Stimulated activated CD4-positive, alpha-beta T cell treated with anti-CD3 and anti-CD28 coated beads, TNF-alpha, amount 100 ng/mL, for 1 hour (primary cell): ENCODE measurements at places on chromosomes 12 and 14.

DNA sequence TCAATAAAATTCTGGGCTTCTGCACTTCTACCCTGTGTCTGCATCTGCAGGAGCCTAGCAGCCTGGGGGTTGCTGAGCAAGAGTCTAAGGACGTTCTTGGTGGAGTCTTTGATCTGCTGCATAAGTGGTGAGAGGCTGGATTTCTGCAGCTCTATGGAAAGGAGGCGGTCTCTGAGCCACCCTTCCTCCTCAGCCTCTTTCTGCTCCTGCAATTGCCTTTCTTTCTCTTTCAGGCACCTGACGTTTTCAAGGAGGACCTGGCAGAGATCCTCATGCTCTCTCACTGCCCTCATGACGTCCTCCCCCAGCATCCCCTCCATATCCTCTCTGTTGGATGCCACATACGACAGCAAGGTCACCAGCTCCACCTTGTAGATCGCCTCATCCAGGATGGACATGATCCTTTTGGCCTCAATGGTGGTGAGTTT, 13.6 kb upstream of the TPCN1 start:
- DNase-seq: no peak

- DNase-seq: no peak
Observed at GRCh38 chr12:10503460-10503859, 2.2 kb upstream of the EIF2S3B start.

GRCh38 chr14:33931461-33931860, 19.4 kb downstream of the EGLN3 start:
- no peak for DNase-seq

DNA sequence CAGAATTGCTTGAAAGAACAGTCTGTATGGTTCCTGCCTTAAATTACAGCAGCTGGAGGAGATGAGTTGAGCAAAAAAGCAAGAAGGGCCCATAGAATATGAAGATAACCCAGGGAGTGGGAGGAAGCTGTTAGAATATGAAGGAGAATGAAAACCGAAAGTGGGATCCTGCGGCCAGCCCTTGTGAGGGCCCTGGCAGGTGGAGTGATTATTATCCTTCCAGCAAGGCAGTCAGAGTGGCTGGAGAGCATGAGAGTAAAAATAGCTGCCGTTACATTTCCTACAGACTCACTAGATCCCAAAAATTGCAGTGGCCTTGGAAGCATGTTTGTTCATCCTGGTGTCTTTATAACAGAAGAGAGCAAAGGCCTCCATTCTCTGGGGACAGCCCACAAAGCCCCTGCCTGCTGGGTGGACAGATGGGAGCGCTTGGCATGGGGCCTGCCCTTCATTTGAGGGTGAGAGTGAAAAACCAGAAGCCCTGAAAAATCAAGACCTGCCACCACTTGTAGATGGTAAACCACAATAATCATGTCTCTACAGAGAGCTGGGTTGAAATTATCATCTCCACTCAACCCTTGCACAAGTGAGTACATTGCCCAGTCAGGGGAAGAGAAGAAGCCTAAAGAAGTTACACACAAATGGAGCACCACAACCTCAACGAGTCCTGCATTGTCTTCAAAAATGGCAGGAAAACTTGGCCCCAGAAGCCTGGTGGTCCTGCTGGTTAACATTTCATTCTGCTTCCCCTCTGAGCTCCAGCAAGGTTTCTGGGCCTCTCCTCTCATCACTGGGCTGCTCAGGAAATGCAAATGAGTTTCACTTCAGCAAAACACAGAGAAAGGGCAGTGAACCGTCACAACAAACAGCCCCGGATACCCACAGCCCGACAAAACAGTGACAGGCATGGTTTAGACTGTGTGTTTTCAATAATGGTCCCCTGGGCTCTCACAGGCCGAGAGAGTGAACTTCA, 20.5 kb downstream of the ZDHHC22 start:
- peak; percentile 24 for DNase-seq

GRCh38 chr14:92513966-92514843, 624 bp downstream of the RIN3 start:
- DNase-seq: peak; percentile 21

DNA sequence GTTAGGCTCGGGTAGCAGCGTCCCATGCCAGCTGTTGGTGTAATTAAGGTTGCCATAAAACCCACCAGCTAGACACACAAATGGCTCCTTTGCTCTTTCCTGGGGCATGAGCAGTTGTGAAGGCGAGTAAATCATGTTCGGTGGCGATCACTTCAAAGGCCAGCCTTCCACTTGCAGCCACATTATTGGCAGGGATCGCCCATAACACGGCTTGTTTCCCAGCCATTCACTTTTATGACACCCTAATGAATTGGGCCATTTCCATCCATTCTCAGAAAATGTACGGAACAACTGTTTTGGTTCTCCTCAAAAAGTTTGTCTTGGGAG, 63.4 kb downstream of the BEGAIN start:
- DNase-seq: no peak
